HFFc6 (cell line): ENCODE measurements at places on chromosomes 5 and 9. TPM values are rescaled to one million over a fixed set of nuclear protein-coding genes. Genes with fewer than 3 reads are reported as not detected.

GRCh38 chr5:120697147-120697546 is 233.0 kb downstream of the PRR16 start:
- DNase-seq, result no peak

Gene RANBP17
- total RNA-seq, result 3.1 to 4.8 TPM (median 3.1 TPM) in 3 replicates

- peak; percentile 31 for DNase-seq
Measured at GRCh38 chr9:71506821-71507220, 261.5 kb downstream of the CEMIP2 start.

Gene NUDT12
- 7.3 to 10.0 TPM (median 7.7 TPM) in 3 replicates for total RNA-seq

Gene STK32A
- 0.21 to 1.1 TPM (median 0.33 TPM) in 3 replicates for total RNA-seq
